Mesothelial cell of epicardium (in vitro differentiated cells): ENCODE measurements at places on chromosomes 2 and 18. TPM values are rescaled to one million over a fixed set of nuclear protein-coding genes. Genes with fewer than 3 reads are reported as not detected.

DNA sequence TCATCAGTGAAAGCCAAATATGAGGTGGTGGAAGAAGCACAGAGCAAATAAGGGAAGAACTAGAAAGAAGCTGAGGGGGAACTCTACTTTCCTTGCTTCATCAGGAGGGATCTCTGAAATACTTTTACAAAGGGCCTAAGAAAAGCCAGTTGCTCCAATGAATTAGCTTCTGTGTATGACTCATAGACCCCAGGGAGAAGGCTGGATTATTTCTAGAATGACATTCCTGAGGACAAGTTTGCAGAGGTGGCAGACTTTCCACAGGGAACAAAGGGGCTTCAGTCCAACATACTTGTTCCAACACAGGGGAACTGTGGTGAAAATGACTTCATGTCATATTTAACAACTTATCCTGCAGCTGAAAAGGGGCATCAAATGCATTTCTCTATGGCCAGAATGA is 29.0 kb downstream of the DOK1 start:
- no peaks in the 10 kb centered on the region for H3K36me3 ChIP-seq
- no peak for DNase-seq
- peaks cover 3% of the 10 kb centered on the region for H3K4me1 ChIP-seq
- no peaks in the 10 kb centered on the region for H3K27me3 ChIP-seq
- no peak overlapping the region for H3K4me3 ChIP-seq
- no peak overlapping the region for H3K27ac ChIP-seq

GRCh38 chr2:37560241-37560848 is 111.1 kb downstream of the CDC42EP3 start:
- H3K27ac ChIP-seq: no peak overlapping the region
- peaks cover 24% of the 10 kb centered on the region for H3K4me1 ChIP-seq
- DNase-seq: no peak
- H3K27me3 ChIP-seq: no peaks in the 10 kb centered on the region
- no peaks in the 10 kb centered on the region for H3K36me3 ChIP-seq
- no peak overlapping the region for H3K4me3 ChIP-seq

DNA sequence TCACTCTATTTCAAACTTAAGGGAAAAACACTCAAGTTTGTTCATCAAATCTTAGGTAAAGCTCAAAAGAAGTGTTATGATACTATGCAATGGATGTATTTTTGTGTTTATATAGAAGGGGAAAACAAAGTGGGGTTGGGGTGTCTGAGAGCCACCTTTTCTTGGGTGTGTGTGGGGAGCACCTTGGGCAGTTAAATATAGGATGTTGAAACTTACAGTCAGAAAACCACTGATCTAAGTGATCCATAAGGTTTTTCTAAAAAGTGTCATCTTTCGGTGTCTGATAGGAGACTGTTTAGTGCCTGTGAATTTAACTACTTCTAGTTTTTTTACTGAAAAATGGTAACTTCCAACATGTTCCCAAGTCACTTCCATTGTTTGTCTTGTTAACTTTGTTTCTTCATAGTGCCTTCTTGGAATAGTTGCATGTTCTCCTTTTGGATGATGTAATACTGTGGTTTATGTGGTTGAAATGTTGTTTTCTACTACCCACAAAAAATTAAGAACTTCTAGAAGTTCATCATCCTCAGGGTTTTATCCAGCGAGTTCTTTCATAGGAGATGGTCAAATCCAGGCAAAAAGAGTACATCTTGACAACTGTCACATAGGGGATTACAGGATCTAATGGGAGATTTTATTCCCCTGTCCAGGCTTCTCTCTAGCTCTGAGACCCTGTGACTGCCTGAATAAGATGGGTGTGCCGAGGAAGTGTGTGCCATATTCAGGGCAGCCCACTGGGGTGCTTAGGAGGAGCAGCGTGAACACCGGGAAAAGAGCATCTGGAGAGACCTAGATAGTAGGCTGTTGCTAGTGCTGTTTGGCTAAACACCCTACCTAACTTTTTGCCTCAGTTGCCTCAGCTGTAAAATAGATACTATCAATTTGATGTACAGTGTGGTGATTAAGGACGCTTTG is 46.2 kb downstream of the CAB39 start:
- H3K4me3 ChIP-seq: no peak overlapping the region
- no peaks in the 10 kb centered on the region for H3K27me3 ChIP-seq
- peaks cover 20% of the 10 kb centered on the region for H3K36me3 ChIP-seq

GRCh38 chr2:215664847-215665525 is 229.1 kb upstream of the FN1 start:
- H3K27ac ChIP-seq: no peak overlapping the region
- H3K27me3 ChIP-seq: no peaks in the 10 kb centered on the region
- H3K36me3 ChIP-seq: no peaks in the 10 kb centered on the region
- peaks cover 20% of the 10 kb centered on the region for H3K4me1 ChIP-seq

GRCh38 chr2:102506743-102507142 is 33.7 kb downstream of the SLC9A4 start:
- no peak overlapping the region for H3K4me3 ChIP-seq
- H3K27ac ChIP-seq: no peak overlapping the region
- no peaks in the 10 kb centered on the region for H3K36me3 ChIP-seq
- DNase-seq: no peak
- no peaks in the 10 kb centered on the region for H3K27me3 ChIP-seq
- peaks cover 5% of the 10 kb centered on the region for H3K4me1 ChIP-seq

DNA sequence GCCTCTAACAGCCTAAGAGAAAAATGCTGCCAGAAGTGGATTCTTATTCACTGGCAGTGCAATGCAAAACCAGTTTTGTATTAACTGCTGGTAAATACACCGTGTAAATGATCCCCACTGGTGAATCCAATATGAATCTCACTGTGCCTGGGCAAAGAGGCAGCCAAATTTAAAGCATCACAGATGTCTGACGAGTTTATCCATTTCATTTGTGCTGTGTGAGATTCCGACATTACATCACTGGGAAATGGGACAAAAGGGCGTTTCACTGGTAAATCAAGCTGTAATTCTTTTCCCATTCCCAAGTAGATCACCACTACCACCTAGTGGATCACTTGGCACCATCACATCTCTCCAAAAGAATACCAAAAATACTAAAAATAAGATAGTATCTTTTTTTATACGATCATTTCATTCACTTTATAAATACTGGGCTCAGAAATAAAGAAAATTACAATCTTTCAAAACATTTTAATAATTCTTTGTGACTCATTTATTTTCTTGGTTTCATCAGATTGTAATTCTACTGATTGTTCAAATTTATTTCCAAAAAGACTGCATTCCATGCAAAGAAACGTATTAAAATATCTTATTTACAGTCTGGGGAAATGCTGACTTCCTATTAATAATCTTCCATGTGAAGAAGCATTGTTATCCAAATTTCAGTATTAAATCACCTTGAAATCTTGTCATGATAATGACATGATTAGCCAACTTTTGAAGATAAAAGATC is 125.6 kb downstream of the GRB14 start:
- H3K4me1 ChIP-seq: no peaks in the 10 kb centered on the region
- H3K27me3 ChIP-seq: no peaks in the 10 kb centered on the region
- no peak for DNase-seq
- H3K4me3 ChIP-seq: no peak overlapping the region

- H3K27ac ChIP-seq: no peak overlapping the region
- no peaks in the 10 kb centered on the region for H3K27me3 ChIP-seq
- H3K4me3 ChIP-seq: no peak overlapping the region
- no peaks in the 10 kb centered on the region for H3K36me3 ChIP-seq
- no peak for DNase-seq
- H3K4me1 ChIP-seq: peaks cover 21% of the 10 kb centered on the region
These were observed 66.3 kb downstream of the EMX1 start for GRCh38 chr2:72983500-72984161.

- H3K4me1 ChIP-seq: peaks cover 14% of the 10 kb centered on the region
- DNase-seq: no peak
- no peaks in the 10 kb centered on the region for H3K36me3 ChIP-seq
- no peak overlapping the region for H3K27ac ChIP-seq
- H3K4me3 ChIP-seq: peak overlapping the region; percentile 72
These were observed 33.6 kb upstream of the ATP6V1B1 start for GRCh38 chr2:70902067-70902442.

DNA sequence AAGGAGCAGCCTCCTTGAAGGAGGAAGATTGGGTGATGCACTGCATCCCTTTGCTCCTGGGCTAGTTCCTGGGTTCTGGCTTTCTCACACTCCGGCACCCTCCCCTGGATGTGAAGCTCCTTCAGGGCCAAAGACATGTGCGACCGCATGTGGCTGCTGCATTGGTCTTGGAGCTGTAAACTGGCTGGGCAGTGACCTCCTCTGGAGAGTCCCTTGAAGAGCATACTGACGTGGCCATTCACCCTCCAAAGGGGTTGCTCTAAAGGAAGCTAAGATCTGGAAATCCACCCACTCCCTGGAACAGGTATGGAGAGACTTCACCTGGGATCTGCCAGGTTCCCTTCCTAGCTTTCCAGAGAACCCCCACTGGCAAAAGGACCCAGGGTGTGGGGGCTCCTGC is 62.1 kb downstream of the TMEM17 start:
- no peaks in the 10 kb centered on the region for H3K36me3 ChIP-seq
- no peak overlapping the region for H3K27ac ChIP-seq
- no peaks in the 10 kb centered on the region for H3K27me3 ChIP-seq

GRCh38 chr2:78677774-78678173 is 347.7 kb upstream of the REG3G start:
- no peak overlapping the region for H3K27ac ChIP-seq
- no peaks in the 10 kb centered on the region for H3K4me1 ChIP-seq
- H3K27me3 ChIP-seq: no peaks in the 10 kb centered on the region
- H3K36me3 ChIP-seq: no peaks in the 10 kb centered on the region
- DNase-seq: no peak
- H3K4me3 ChIP-seq: no peak overlapping the region

- no peaks in the 10 kb centered on the region for H3K36me3 ChIP-seq
- H3K27ac ChIP-seq: peak overlapping the region; percentile 39
- peaks cover 28% of the 10 kb centered on the region for H3K4me1 ChIP-seq
- no peak for DNase-seq
- no peaks in the 10 kb centered on the region for H3K27me3 ChIP-seq
- H3K4me3 ChIP-seq: no peak overlapping the region
These were observed 43.9 kb upstream of the RFX8 start for GRCh38 chr2:101518578-101519492.

GRCh38 chr2:73111073-73112025 is 1.4 kb downstream of the RAB11FIP5 start:
- H3K4me3 ChIP-seq: peak overlapping the region; percentile 79
- peak overlapping the region; percentile 83 for H3K27ac ChIP-seq
- H3K36me3 ChIP-seq: no peaks in the 10 kb centered on the region
- peaks cover 20% of the 10 kb centered on the region for H3K4me1 ChIP-seq
- no peak for DNase-seq

GRCh38 chr2:199988151-199988550 is 32.8 kb downstream of the MAIP1 start:
- no peak overlapping the region for H3K27ac ChIP-seq
- DNase-seq: no peak
- H3K36me3 ChIP-seq: no peaks in the 10 kb centered on the region

DNA sequence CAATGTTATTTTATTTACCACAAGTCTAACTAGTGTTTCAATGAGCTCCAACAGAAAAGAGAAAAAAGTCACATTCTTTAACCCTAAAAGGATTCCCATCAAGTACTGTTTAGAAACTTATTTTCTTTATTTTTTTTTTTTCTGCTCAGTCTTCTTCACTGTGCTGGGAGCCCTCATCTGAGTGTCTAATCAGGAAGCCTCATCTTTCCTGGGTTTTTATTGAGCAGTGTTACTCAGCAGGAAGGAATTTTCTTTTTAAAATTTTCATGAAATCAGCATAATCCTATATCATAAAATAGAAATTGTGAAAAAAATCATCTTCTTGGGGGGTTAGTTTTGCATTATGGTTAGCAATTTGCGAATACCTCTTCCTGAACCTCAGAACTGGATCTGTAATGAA is 453.8 kb downstream of the CDH2 start:
- H3K27me3 ChIP-seq: no peaks in the 10 kb centered on the region
- H3K4me1 ChIP-seq: peaks cover 4% of the 10 kb centered on the region
- H3K27ac ChIP-seq: no peak overlapping the region
- no peak overlapping the region for H3K4me3 ChIP-seq

DNA sequence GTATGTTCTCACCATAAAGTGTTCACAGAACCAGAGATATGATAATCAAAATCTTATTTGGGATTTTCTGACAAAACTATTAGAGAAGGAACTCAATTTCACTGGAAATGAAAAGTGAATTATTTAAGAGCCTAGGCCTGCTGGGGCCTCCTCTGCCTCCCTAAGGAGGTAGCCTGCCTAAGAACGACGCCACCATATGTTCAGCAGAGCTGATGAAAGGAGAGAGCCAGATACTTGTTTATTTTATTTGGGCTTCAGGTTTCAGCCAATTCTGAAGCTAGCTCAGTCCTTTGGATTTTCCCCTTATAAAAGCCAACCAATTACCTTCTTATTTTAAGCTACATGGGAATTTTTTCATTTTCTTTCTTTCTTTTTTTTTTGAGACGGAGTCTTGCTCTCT is 433.1 kb upstream of the MAP2 start:
- no peak overlapping the region for H3K27ac ChIP-seq
- H3K4me1 ChIP-seq: peaks cover 2% of the 10 kb centered on the region
- no peaks in the 10 kb centered on the region for H3K27me3 ChIP-seq
- H3K36me3 ChIP-seq: no peaks in the 10 kb centered on the region
- no peak for DNase-seq

GRCh38 chr2:8028981-8029380 is 652.9 kb upstream of the ID2 start:
- no peaks in the 10 kb centered on the region for H3K36me3 ChIP-seq
- no peak for DNase-seq
- H3K4me1 ChIP-seq: peaks cover 2% of the 10 kb centered on the region
- H3K4me3 ChIP-seq: no peak overlapping the region

DNA sequence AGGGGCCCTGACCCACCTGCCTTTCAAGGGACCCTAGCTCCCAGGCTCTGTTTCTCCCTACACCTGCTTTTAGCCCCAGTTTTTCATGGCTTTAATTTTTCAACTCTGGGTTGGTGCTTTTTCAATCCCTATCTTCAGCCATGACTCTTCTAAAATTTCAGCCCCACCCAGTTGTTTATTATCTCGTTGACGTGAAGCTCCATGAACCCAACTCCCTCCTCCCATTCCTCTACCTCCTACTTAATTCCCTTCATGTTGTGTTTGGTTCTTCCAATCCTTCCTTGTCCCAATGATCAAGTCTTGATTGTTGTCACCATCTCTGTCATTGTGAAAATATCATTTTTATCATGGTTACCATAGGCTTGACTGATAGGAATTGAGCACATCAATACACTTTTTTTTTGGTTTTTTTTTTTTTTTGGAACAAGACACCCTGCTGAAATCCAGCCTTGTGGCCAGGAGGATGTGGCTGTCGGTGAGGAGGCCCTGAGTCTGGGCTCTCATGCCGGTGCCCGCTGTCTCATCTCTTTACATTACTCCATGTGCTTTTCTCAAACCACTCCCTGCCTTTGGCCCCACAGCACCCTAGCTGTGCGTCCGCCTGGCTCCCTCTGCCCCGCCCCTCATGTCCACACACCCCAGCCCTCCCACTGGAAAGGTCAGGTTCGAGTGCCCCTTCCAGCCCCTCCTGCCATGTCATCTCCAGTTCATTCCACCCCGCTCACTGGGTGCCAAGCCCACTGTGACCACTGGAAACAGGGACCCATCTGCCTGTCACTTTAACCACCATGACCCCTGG is 39.3 kb downstream of the NAPG start:
- no peak overlapping the region for H3K27ac ChIP-seq
- H3K36me3 ChIP-seq: no peaks in the 10 kb centered on the region
- DNase-seq: no peak
- no peak overlapping the region for H3K4me3 ChIP-seq
- H3K4me1 ChIP-seq: peaks cover 14% of the 10 kb centered on the region
- no peaks in the 10 kb centered on the region for H3K27me3 ChIP-seq

- H3K4me3 ChIP-seq: no peak overlapping the region
- no peak for DNase-seq
- H3K4me1 ChIP-seq: peaks cover 32% of the 10 kb centered on the region
- no peaks in the 10 kb centered on the region for H3K36me3 ChIP-seq
- H3K27ac ChIP-seq: no peak overlapping the region
- H3K27me3 ChIP-seq: no peaks in the 10 kb centered on the region
These were observed 89.9 kb upstream of the RANBP2 start for GRCh38 chr2:108629417-108629816.

The PSMA8 gene
- 0.22 TPM in 1 of 3 replicates, not detected in the others for total RNA-seq

The TMEM247 gene
- not detected in 3 replicates for total RNA-seq

The IL18RAP gene
- total RNA-seq: not detected in 3 replicates

The ACMSD gene
- total RNA-seq: not detected in 3 replicates

The ARHGAP15 gene
- total RNA-seq: 0.34 to 0.51 TPM (median 0.38 TPM) in 3 replicates

The KIAA2012 gene
- total RNA-seq: 0.24 to 0.45 TPM (median 0.25 TPM) in 3 replicates
